ENCODE measurements at places on chromosomes 13 and 19.

GRCh38 chr19:13764821-13765394 lies 586 bp downstream of the MRI1 start:
- peak; percentile 13 for DNase-seq

DNA sequence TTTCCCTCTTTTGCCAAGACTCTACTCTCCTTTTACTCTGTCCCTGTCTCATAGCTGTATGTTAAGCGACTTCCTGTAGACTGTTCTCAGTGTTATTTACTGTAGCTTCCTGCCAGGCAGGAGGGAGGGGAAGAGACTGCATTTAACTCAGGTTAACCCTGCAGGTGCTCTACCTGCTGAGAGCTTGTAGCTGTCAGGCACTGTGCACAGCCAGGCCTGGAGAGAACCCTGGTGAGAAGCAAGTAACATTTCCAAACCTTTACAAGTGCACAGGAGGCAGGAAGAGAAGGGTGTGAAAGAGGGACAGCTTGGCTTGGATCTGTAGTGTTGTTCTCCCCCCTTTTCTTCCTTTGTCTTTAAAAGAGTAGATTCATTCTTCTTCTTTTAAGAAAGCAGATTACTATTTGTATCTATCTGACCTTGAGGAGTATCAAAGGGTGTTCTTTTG lies 167.1 kb downstream of the LMO7 start:
- peak; percentile 2 for DNase-seq

DNA sequence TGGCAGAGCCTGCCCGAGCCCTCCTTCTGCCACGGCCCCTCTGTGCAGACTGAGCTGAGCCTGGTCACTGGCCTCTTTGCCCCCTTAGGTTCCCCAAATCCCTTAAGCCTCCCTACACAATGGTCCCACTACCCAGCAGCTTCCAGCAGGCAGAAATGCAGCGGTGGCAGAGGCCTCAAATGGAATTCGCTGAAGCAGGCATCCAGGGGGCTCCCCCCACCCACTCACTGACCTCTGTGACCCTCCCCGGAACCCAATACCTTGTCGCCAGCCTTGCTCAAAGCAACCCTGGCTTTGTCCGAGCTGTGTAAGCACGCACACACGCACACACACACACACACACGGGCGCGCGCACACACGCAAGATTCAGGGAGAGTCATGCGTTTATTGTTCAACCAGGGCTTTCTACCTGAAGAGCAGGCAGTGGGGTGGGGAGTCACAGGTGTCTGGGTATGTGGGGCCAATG lies at the start of gene LIM2:
TSS of gene LIM2 (minus strand) at position 51 of the 466 bp plus-strand sequence. CDS start 531 bp downstream, outside the sequence.
- DNase-seq, result no peak

DNA sequence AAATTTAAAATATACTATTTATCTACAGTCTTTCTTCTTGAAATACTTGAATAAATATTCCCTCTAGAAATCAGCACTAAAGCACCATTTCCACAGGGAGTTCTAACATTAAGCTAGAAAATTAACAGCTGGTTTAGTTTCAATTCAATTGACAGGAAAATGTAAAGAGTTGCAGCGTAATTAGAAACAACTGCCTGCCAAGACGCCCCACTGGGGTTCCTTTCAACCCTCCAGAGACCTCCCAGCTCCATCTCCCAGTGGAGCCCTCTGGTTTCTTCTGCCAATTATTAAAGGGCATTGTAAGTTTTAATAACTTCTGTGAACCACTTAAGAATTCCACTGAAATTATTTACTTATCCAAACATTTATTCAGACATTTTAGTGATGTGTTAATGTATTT lies 4.2 kb downstream of the GJA3 start:
- no peak for DNase-seq

DNA sequence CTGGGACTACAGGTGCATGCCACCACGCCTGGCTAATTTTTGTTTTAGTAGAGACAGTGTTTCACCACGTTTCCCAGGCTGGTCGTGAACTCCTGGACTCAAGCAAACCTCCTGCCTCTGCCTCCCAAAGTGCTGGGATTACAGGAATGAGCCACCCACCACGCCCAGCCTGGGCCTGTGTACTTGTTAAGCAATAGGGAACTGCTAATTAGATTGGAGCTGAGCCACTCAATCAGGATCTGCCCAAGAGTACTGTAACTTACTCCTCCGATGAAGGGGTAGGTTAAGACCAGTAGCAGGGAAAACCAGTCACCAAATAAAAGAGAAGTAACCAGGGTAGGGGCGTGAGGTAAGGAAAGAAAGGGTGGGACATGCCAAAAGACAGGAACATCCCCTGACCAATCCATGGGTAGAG lies 2.3 kb downstream of the DDX39A start:
- DNase-seq, result no peak

- no peak for DNase-seq
Observed at GRCh38 chr13:28056970-28057712, 43.2 kb downstream of the FLT3 start.

- peak; percentile 44 for DNase-seq
Observed at GRCh38 chr13:102227741-102228140, 174.1 kb downstream of the FGF14 start.

GRCh38 chr13:84925443-84925842 lies 873.8 kb downstream of the SLITRK6 start:
- no peak for DNase-seq

DNA sequence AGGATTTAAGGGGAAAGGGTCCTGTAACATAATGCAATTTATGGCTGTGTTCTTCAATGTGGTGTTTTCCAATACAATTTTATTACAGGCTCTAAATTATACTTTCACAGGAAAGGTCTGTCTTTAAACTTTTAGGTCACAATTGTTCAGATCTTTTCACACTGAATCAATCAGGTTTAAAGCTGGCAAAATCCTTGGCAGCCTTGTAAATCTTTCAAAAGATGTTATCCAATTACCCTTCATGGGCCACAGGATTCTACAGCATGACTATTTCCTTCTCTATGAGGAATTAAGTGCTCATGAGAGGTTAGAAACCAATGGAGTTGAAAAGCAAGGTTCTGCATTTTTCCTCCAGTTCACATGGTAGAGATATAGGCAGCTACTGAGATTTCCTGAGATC lies 211.5 kb upstream of the MIR17HG start:
- no peak for DNase-seq

- no peak for DNase-seq
Observed at GRCh38 chr13:86960876-86961275, 710.3 kb upstream of the SLITRK5 start.

DNA sequence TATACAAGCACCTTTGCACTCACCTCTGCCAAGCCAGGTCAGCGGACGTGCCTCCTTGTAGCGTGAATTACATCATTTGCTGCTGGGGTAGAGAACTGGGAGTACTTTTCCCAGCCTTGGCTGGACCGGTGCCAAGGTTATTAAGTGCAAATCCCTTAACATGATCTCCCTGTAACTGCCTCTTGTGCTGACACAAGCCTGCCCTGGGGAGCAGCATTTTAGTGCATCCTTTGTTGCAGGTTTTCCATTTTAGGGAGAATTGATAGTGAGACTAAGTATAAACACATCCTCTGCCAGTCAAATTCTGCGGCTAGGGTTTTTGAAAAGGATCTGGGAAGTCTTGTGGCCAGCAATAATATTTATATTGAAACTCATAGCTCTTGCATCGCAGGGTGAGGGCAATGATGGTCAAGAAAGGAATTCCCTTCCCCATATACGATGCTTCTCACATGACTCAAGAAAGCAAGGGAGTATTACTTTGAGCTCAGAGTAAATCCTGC lies 32.7 kb upstream of the DCLK1 start:
- no peak for DNase-seq

- no peak for DNase-seq
Observed at GRCh38 chr13:27408074-27408473, 16.3 kb upstream of the GTF3A start.

DNA sequence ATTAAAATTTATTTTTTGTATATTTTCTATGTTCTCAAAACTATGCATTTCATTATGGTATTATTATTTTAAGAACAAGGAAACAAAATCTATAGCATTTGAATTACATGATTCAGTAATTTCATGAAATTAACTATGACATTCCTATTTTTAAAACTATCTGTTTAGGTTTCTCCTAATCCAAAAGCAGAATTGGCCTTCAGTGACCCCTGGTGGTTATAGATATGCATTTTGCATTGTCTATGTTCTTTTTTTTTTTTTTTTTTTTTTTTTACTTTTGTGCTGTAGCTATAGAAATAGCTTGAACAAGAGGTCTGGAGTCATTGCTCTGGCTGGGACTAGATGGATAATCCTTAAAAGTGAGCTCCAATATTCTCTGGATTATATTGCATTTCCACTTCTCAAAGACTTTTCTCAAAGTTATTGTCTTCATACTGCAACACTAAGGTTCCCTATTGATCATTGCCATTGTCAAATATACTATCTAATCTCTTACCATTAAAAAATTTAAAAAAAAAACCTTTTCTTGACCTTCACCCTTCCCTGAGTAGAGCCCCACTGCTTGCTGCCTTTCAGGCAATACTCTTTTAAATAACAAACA lies 15.9 kb upstream of the DNAJC3 start:
- DNase-seq, result peak; percentile 34

DNA sequence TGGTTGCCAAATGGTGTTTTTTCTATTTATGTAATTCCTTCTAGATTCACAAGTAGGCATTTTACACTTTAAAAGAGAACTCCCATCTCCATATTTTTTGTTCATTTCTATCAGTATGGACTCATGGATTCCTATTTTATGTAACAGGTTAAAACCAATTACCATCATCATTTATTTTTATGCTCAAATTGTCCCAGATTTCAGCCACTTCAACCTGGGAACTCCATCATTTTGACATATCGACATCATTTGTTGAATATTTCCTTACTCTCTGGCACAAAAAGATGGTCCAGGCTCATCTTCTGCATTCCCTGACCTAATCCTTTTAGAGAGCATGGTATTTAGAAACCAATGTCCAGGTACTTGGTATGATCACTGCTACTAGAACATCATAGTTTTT lies 79.9 kb downstream of the VWA8 start:
- no peak for DNase-seq

DNA sequence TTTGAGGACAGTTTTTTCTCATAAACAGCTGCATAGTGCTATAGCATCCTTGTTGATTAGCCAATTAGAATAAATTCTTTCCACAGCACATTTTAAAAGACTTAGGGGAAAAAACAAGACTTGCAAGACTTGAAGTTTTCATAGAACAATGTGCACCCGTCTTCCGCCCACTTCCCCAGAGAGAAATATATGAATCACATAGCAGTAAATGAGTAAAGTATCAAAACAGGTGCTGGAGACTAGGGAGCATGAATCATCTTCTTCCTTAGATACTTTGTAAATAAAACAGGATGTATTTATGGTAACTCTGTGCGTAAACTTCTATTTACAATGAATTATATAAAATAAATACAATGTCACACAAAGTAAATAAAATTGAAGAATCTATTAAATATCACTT lies 75.1 kb downstream of the COL4A2 start:
- DNase-seq, result no peak

GRCh38 chr13:24071016-24071415 lies 89.5 kb upstream of the SPATA13 start:
- no peak for DNase-seq

GRCh38 chr19:48685583-48685982 lies 10.2 kb upstream of the FUT2 start:
- DNase-seq, result no peak

DNA sequence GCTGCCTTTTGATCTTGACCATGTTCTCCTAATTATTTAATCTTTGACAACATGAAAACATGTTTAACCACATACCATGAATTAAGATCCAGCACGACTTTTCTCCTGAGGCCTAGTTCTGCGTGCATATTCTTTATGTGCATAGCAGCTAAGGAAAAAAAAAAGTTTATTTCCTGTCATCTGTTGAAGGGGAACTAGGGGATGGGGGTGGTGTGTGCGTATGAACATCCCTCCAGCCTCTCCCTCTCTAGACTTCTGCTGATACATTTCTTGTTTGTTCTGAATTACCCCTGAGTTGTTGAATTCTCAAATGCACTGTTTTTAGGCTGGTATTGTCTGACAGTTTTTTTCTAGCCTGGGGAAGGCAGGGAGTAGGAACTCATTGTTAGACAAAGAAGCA lies 543.3 kb downstream of the FGF9 start:
- DNase-seq, result no peak

GRCh38 chr13:24675806-24676570 lies 4.2 kb upstream of the ATP12A start:
- no peak for DNase-seq

- DNase-seq, result no peak
Observed at GRCh38 chr19:10431254-10431942, 11.1 kb downstream of the PDE4A start.

GRCh38 chr13:28001837-28002473 lies 13.5 kb upstream of the URAD start:
- DNase-seq, result no peak

DNA sequence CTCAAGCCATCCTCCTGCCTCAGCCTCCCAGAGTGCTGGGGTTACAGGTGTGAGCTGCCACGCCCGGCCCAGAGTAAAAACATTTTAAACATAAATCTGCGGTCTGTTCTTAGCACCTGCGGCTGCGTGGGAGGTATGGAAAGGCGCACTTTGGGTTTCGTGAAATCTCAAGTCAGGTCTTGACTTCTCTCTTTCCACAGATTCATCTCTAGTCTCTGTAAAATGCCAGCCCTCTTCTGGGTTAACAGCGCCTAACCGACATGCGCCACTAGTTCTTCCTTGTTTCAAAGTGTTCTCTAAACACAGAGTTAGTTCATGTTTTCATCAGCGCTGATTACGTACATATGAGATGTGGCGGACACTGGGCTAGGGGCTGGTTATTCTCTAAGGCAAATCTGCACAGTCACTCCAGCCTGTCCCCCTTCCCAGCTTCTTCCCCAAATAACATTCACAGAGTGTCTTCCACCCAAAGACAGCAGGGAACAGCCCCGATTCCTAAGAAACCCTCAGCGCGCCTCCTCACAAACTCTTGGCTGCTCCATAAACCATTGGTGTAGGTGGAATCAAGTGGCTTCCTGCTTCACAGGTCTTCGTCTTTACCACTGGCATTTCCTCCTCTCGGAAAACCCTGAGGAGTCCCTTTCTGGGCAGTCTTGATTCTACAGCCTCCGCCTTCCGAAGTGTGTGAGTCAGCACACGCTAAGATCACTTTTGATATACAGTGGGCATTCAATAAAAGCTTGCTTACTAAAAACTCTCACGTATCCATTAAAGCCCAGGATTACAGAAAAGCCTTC lies 1.4 kb downstream of the PARP4 start:
- DNase-seq, result no peak

- DNase-seq, result no peak
Observed at GRCh38 chr13:50882816-50883435, 26.7 kb upstream of the RNASEH2B start.

GRCh38 chr19:13089139-13089856 lies 13.4 kb downstream of the LYL1 start:
- DNase-seq, result no peak

- DNase-seq, result no peak
Observed at GRCh38 chr19:18230941-18231734, 4.9 kb upstream of the PDE4C start.

DNA sequence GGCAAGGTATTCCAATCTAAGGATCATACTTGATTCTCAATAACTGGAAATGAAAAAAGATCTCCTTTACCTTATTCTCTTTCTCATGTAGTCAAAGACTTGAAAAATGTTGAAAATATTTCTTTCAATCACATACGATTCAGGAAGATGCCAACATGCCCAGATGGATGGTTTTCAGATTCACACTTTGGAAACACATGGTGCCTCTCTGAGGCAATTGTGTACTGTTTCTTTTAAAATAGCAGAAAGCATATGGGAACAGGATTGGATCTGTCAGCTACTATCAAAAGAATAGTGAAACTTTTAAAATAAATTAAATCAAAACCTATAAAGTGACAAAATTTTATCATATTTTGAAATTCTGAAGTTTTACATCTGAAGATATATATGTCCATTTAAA lies 222.4 kb downstream of the SPRY2 start:
- DNase-seq, result peak; percentile 39
